ENCODE measurements at places on chromosomes 1 and 21.

DNA sequence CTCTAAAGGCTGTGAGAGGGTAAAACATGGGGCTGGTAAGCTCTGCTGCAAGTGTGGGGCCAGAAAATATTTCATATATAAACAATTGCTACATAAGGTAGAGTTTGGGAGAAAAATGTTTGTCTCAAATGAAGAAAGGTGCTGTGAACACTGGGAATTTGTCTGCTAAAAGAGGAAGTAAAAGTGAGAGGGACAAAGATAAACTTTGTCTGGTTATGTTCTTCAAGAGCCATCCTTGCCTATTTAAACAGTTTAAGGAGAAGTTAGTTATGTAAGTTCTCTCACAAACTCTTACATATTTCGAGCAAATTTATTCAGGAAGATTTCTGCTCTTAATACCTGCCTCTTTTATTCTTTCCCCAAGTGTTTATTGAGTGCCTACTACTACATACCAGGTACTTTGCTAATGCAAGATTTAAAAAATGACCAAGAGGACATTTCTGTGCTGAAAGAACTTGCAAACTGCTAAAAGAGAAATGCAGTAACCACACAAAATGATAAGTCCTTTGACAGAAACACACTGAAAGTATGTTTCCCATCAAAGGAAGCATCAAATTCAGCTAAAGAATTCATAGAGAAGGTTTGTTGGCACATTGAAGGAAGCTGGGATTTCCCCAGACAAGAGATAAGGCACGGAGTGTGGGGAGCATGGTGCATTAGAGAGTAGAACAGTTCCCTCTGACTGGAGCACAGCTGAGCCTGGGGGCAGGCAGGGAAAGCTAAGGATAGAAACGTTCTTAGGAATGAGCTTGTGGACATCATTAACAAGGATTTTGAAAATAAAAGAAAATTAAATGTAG is 549.1 kb downstream of the PTBP2 start:
- no peak for DNase-seq

GRCh38 chr1:5250336-5250735 is 595.9 kb downstream of the AJAP1 start:
- DNase-seq = no peak

DNA sequence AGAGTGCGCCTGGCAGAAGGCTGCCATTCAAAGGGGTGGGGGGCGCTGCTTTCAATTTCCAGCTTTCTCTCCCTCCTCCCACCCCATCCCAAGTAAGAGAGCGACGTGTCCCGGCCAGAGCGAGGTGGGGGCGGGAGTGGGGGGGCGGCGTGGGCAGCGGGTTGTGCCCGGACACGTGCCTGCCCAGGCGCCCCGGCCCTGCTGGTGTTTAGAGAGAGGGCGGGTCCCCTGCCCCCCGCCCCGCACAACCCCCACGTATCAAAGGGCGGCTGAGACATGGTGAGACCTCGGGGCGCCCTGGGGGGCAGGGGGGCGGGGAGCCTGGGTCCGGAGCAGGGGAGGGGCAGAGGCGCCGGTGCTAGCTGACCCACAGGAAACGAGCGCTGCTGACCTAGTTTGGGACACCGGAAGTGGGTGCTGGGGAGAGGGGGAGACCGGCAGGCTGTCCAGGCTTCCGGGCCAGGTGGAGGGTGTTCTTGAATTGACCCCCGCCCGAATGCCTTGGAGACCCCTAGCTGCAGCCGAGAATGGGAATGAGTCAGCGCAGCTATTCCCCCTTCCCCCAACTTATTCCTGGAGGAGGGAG is 1.3 kb downstream of the ZBTB7B start:
- no peak for DNase-seq

- no peak for DNase-seq
These were observed 52.7 kb downstream of the RAP1A start for GRCh38 chr1:111672331-111672730.

GRCh38 chr1:203217139-203217655 is 12.3 kb downstream of the CHIT1 start:
- no peak for DNase-seq

DNA sequence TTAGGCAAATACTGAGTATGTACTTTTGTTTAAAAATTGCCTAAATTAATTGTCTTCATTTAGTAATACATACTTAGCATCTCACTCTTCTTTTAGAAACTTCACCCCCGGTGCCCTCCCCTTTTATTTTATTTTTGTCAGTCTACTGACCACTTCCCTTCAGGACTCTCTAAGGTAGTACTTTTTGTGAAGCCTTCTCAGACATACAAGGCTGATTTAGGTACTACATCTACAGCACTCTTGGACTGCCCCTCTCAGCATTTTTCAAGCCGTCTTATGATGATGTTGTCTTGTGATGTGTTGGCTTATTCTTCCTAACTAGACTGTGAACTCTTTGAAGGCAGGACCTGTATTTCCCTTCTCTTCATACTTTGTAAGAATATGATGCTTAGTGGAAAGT is 24.7 kb downstream of the RPS6KC1 start:
- no peak for DNase-seq

DNA sequence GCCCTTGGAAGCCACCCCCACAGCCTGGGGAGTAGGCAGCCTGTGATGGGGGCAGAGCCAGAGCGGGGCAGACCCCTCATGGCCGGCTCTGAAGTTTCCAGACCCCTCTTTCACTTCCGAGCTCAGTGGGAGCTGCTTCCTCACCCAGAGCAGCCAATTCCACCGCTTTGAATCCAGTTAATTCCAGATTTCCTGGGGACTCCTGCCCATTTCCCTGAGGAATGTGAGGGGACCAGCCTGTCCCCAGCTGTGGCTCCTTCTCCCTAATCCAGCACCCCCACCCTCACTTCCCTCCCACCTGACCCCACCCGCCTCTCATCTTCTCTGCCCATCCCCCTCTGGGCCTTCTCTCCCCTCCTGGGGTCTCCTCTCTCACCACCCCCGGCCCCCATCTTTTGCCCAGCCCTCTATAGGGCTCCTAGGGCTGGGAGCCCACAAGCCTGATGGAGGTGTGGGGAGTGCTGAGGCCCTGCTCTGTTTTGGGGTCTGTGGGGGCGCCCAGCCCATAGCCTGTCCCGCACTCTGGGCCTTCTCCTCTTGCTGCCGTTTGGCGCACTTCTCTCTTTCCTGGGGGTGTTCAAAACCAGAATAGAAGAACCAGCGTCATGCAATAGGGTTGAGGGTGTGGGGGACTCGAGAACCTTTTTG is 26.2 kb upstream of the TNFRSF1B start:
- DNase-seq = no peak

- DNase-seq = no peak
These were observed 7.3 kb upstream of the FMN2 start for GRCh38 chr1:240084337-240084736.

DNA sequence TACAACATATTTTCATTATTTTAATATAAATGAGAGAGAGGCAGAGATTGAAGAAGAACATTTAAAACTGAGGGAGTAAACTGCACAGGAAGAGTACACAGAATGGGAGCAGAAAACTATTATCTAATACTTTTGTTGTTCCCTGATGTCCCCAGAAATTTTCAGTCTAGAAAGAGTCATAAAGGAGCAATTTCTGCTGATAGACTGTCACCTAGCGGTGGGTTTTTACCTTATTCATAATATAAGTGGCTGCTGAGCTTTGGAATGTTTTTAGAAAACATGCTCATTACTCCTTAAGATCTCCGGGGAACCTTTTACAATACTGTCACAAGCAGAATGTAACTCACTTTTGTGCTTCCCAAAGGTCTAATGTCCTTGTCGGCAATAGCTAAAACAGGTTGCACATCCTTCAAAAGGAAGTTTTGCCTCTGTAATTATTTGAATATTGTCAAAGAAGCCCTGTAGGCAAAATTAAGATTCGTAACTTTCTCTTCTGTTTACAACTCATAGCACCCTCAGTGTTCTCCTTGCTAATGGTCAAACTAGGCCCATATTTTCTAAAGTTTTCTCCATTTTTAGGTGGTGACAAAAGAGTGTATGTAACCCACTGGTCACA is 4.9 kb upstream of the NPL start:
- peak; percentile 83 for DNase-seq
